ENCODE measurements at places on chromosomes 2 and 18.

- no peak for DNase-seq
Measured at GRCh38 chr18:56139372-56139771, 499.0 kb downstream of the TXNL1 start.

GRCh38 chr2:237539681-237540080, 26.7 kb upstream of the PRLH start:
- no peak for DNase-seq

- no peak for DNase-seq
Measured at GRCh38 chr2:120520929-120521912, 175.3 kb downstream of the INHBB start.

GRCh38 chr2:113233593-113234550, 44.8 kb downstream of the PAX8 start:
- DNase-seq = no peak

- no peak for DNase-seq
Measured at GRCh38 chr2:20673686-20674308, 6.9 kb downstream of the GDF7 start.

- DNase-seq = no peak
Measured at GRCh38 chr18:1965541-1965940, 605.8 kb downstream of the METTL4 start.

Measured in stimulated activated CD8-positive, alpha-beta memory T cell treated with anti-CD3 and anti-CD28 coated beads, Interleukin-15, amount 100 ng/mL, for 4 hours (primary cell).